Smooth muscle cell of trachea (primary cell): ENCODE measurements at places on chromosomes 6 and 20. TPM values are rescaled to one million over a fixed set of nuclear protein-coding genes. Genes with fewer than 3 reads are reported as not detected.

The RNF39 gene
- total RNA-seq, result under 0.01 TPM in 1 of 2 replicates, not detected in the other

The HAO1 gene
- total RNA-seq, result not detected in 2 replicates

The SIRPB2 gene
- total RNA-seq, result not detected in 2 replicates

The BMP5 gene
- 0.17 and 1.0 TPM in 2 replicates for total RNA-seq

The ATP9A gene
- total RNA-seq, result 69.4 and 96.8 TPM in 2 replicates

The DNAH8 gene
- total RNA-seq, result 0.17 and 0.44 TPM in 2 replicates

The KIFC1 gene
- total RNA-seq, result 1.8 and 36.2 TPM in 2 replicates

The RSPO3 gene
- total RNA-seq, result 2.0 and 2.3 TPM in 2 replicates

The HEBP2 gene
- total RNA-seq, result 41.2 and 55.9 TPM in 2 replicates

The ISM1 gene
- total RNA-seq, result under 0.01 TPM in 1 of 2 replicates, not detected in the other

The USP49 gene
- 2.2 and 5.5 TPM in 2 replicates for total RNA-seq

The CDKN1A gene
- 351 and 1,000 TPM in 2 replicates for total RNA-seq

The ZC2HC1B gene
- total RNA-seq, result not detected in 2 replicates

The CD93 gene
- 1.0 TPM in 1 of 2 replicates, not detected in the other for total RNA-seq

The GFRAL gene
- not detected in 2 replicates for total RNA-seq

The TUBB2B gene
- 4.0 and 4.1 TPM in 2 replicates for total RNA-seq

The MACROD2 gene
- 0.50 and 1.5 TPM in 2 replicates for total RNA-seq

The PBX2 gene
- 57.5 and 61.2 TPM in 2 replicates for total RNA-seq

The ZNF322 gene
- 16.4 and 17.2 TPM in 2 replicates for total RNA-seq

The COL10A1 gene
- 5.2 and 9.9 TPM in 2 replicates for total RNA-seq

The YWHAB gene
- total RNA-seq, result 88.7 and 158 TPM in 2 replicates

The SLC35B3 gene
- 17.0 and 20.8 TPM in 2 replicates for total RNA-seq

The UBE3D gene
- 7.0 and 7.4 TPM in 2 replicates for total RNA-seq

The POM121L2 gene
- not detected in 2 replicates for total RNA-seq

The NHLRC1 gene
- 4.7 and 5.6 TPM in 2 replicates for total RNA-seq

The TAGAP gene
- total RNA-seq, result not detected in 2 replicates

The LZTS3 gene
- 4.5 and 10.4 TPM in 2 replicates for total RNA-seq

The FNDC11 gene
- 1.8 and 2.3 TPM in 2 replicates for total RNA-seq

The SRSF3 gene
- total RNA-seq, result 278 and 334 TPM in 2 replicates

The OR2H2 gene
- total RNA-seq, result not detected in 2 replicates

The OGFR gene
- 31.4 and 59.0 TPM in 2 replicates for total RNA-seq

The CHRNA4 gene
- not detected in 2 replicates for total RNA-seq

The SEL1L2 gene
- total RNA-seq, result not detected in 2 replicates

The ABHD16B gene
- not detected in 2 replicates for total RNA-seq

The CALHM5 gene
- total RNA-seq, result 5.5 and 6.3 TPM in 2 replicates

The TBPL1 gene
- total RNA-seq, result 23.7 and 24.1 TPM in 2 replicates

The RALGAPA2 gene
- 7.3 and 7.9 TPM in 2 replicates for total RNA-seq

The FERMT1 gene
- 8.1 and 9.1 TPM in 2 replicates for total RNA-seq

The COL20A1 gene
- under 0.01 TPM in 2 replicates for total RNA-seq

The STMND1 gene
- total RNA-seq, result not detected in 2 replicates
